ENCODE measurements at places on chromosomes 1 and 21. TPM values are rescaled to one million over a fixed set of nuclear protein-coding genes. Genes with fewer than 3 reads are reported as not detected.

- no peak overlapping the region for H3K27ac ChIP-seq
- H3K36me3 ChIP-seq: peaks cover 5% of the 10 kb centered on the region
- no peak overlapping the region for H3K4me3 ChIP-seq
- H3K4me1 ChIP-seq: peaks cover 18% of the 10 kb centered on the region
- DNase-seq: no peak
Measured at GRCh38 chr21:25494804-25495203, 112.5 kb downstream of the MRPL39 start.

DNA sequence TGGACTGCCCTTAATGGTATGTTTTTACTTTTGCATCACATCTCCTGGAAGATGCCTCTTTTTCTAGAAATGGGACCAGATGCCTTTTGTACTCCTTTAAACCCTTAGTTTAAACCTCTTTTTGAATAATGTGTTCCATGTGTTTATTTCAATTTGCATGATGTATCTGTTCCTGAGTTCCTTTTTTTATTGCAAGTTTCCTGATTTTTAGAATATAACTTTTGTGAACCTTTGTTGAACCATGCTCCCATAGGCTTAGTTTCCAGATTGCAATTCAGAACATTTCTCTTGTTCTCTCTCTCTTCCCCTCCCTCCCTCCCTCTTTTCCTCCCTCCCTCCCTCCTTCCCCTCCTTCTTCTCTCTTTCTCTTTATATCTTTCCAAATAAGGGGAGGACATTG is 81.9 kb downstream of the RGL1 start:
- no peak overlapping the region for H3K27ac ChIP-seq
- no peak for DNase-seq
- no peak overlapping the region for H3K4me3 ChIP-seq

DNA sequence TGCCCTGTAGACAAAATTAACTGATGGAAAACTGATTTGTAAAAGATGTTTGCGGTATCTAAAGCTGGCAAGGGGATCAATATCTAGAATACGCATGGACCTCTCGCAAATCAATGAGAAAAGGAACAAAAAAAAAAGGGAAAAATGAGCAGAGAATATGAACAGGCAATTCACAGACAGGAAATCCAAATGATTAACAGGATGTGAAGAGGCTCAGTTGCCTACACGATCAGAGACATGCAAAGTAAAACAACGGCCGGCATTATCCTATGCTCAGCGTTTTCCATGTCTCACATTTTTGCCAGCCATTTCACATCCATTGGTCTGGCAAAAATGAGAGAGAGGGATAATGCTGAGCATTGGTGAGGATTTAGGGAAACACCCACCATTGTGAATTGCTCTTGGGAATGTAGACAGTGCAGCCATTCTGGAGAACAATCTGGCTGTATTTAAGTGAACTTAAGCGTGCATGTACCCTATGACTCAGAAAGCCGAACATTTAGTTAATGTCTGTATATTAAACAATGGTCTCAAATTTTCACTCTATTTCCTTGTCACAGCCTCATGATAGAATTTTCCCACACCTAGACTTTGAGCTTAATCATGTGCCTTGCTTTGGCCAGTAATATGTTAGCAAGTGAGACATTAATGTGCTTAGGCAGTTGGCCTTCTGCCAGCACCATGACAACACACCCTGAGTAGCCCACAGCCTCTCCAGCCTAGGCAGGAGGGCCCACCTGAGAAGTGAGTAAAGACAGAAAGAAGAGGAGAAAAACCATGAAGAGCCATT is 61.0 kb upstream of the NBPF3 start:
- no peak overlapping the region for H3K4me3 ChIP-seq
- DNase-seq: no peak
- no peaks in the 10 kb centered on the region for H3K36me3 ChIP-seq
- peaks cover 12% of the 10 kb centered on the region for H3K27me3 ChIP-seq
- H3K4me1 ChIP-seq: peaks cover 6% of the 10 kb centered on the region

DNA sequence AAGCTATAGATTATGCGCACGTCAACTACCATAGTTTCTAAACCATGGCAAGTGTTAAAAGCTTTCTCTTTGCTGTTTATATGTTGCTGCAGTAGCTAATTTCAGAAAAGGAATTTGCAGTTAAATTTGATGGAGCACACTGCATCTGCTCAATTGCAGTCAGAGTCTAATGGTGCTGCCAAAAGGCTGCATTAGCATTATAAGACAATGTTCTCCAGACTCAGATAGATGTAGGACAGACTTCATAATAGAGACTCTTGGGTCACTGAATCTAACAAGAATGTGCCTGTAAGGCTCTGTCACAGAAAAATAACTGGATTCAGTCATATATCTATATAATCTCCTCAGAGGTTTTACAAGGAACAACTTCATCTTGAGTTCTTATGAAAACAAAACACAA is 198.3 kb downstream of the OLFM3 start:
- H3K4me3 ChIP-seq: no peak overlapping the region
- no peak overlapping the region for H3K27ac ChIP-seq
- no peaks in the 10 kb centered on the region for H3K36me3 ChIP-seq

DNA sequence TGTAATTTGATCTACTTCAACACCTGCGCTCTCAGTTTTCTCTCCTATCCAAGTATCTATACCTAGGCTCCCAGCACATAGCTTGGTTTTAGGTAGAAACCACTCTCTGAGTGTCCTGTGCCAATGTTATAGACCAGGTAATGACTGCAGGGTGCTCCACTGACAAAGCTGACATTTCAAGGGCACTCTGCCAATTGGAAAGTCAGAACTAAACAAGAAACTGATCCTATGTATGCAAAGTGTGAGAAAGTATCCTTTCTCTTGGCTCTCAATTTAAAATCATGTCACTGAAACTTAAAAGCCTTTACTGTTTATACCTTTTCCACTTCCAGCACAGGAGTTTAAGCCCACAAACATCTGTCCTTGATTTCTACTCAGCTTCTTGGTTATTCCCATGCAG is 45.0 kb upstream of the AIM2 start:
- peaks cover 32% of the 10 kb centered on the region for H3K27me3 ChIP-seq
- DNase-seq: no peak
- H3K36me3 ChIP-seq: no peaks in the 10 kb centered on the region
- no peak overlapping the region for H3K27ac ChIP-seq

GRCh38 chr1:185601189-185601588 is 133.0 kb upstream of the HMCN1 start:
- no peak for DNase-seq
- H3K4me1 ChIP-seq: peaks cover under 1% of the 10 kb centered on the region
- no peaks in the 10 kb centered on the region for H3K27me3 ChIP-seq
- H3K4me3 ChIP-seq: no peak overlapping the region
- H3K36me3 ChIP-seq: no peaks in the 10 kb centered on the region

DNA sequence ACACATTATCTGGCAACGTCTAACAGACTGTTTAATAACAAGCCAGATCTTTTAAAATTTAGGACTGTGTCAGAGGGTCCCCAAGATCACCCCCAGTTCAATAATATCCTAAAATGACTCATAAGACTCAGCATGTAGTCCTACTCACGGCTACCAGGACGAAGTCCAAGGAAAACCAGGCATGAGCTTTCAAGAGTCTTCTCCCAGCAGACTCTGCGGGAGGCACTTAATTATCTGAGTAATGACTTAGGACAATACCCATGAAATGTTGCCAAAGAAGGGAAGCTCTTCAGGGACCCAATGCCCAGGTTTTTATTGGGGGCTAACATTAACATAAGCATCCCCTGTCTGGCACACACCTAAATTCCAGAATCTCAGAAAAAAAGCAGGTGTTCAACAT is 7.0 kb downstream of the HFM1 start:
- H3K4me1 ChIP-seq: no peaks in the 10 kb centered on the region
- H3K4me3 ChIP-seq: no peak overlapping the region
- H3K27me3 ChIP-seq: peaks cover 32% of the 10 kb centered on the region
- no peak for DNase-seq
- H3K27ac ChIP-seq: no peak overlapping the region

- H3K4me1 ChIP-seq: peaks cover 11% of the 10 kb centered on the region
- no peak overlapping the region for H3K4me3 ChIP-seq
- peaks cover under 1% of the 10 kb centered on the region for H3K36me3 ChIP-seq
- H3K27me3 ChIP-seq: peaks cover 2% of the 10 kb centered on the region
- no peak for DNase-seq
- no peak overlapping the region for H3K27ac ChIP-seq
Measured at GRCh38 chr1:39021426-39021825, 4.7 kb upstream of the NDUFS5 start.

DNA sequence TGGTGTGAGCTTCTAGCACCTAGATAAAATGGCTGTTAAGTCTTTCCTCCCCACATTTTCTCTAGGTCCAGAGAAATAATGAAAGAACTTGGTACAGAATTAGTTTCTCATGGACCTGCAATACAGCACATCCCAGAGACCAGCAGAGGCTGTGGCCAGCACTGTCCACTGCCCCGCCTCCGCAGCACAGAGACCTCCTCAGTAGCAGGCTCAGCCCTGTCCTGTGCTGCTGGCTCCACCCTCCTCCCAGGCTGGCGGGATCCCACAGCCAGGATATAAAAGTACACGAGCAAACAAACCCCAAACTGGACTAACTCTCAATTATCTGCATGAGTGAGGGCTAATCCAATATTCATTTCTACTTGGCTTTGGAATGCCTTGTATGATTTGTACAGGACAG is 401.5 kb downstream of the RPS6KC1 start:
- no peak overlapping the region for H3K4me3 ChIP-seq
- H3K4me1 ChIP-seq: no peaks in the 10 kb centered on the region
- no peaks in the 10 kb centered on the region for H3K36me3 ChIP-seq

DNA sequence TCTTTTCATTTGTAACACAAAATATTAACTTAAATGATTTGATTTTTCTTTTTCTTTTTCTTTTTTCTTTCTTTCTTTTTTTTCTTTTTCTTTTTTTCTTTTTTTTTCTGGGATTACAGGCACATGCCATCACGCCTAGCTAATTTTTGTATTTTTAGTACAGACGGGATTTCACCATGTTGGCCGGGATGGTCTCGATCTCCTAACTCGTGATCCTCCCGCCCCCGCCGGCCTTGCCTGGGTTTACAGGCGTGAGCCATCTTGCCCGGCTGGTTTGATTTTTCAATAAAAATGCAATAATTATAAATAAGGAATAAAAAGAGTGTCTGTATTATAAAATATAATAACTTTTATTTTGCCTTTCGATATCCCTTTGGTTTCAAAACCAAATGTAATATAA is 146.7 kb upstream of the RGS18 start:
- no peak for DNase-seq
- H3K27ac ChIP-seq: no peak overlapping the region
- H3K27me3 ChIP-seq: no peaks in the 10 kb centered on the region
- H3K4me3 ChIP-seq: no peak overlapping the region

- DNase-seq: no peak
- H3K4me1 ChIP-seq: no peaks in the 10 kb centered on the region
- H3K27me3 ChIP-seq: no peaks in the 10 kb centered on the region
- no peak overlapping the region for H3K27ac ChIP-seq
- no peaks in the 10 kb centered on the region for H3K36me3 ChIP-seq
Measured at GRCh38 chr1:2481885-2482284, 5.8 kb downstream of the PLCH2 start.

- H3K36me3 ChIP-seq: peaks cover 24% of the 10 kb centered on the region
- no peak overlapping the region for H3K4me3 ChIP-seq
- no peaks in the 10 kb centered on the region for H3K4me1 ChIP-seq
- H3K27me3 ChIP-seq: no peaks in the 10 kb centered on the region
Measured at GRCh38 chr1:174352117-174352516, 95.6 kb upstream of the GPR52 start.

GRCh38 chr1:204520834-204521709 is 4.9 kb downstream of the MDM4 start:
- DNase-seq: peak; percentile 71
- peak overlapping the region; percentile 14 for H3K4me3 ChIP-seq
- peaks cover 56% of the 10 kb centered on the region for H3K36me3 ChIP-seq
- peaks cover 57% of the 10 kb centered on the region for H3K4me1 ChIP-seq

DNA sequence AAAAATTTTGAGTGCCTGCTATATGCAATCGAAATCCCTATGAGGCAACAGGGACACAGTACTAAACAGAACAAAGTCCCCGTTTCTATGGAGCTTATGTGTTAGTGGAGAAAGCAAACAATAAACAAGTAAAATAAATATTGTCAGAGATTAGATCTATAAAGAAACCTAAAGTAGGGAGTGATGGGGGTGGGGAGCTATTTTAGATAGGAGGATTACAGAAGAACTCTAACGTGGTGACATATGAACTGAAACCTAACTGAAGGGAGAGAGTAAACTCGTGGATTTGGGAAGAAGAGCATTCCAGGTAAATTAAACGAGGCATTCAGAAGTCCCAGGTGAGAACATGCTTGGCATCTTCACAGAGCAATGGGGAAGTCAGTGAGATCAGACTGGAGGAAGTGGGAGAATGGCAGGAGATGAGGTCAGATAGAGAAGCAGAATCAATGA is 154.5 kb downstream of the DENND1B start:
- no peaks in the 10 kb centered on the region for H3K27me3 ChIP-seq
- no peak for DNase-seq
- peaks cover 12% of the 10 kb centered on the region for H3K36me3 ChIP-seq
- H3K27ac ChIP-seq: no peak overlapping the region
- H3K4me1 ChIP-seq: no peaks in the 10 kb centered on the region

GRCh38 chr1:113057006-113057405 is 16.0 kb upstream of the LRIG2 start:
- no peak for DNase-seq
- H3K27me3 ChIP-seq: no peaks in the 10 kb centered on the region
- peaks cover 18% of the 10 kb centered on the region for H3K4me1 ChIP-seq
- H3K4me3 ChIP-seq: no peak overlapping the region

- H3K36me3 ChIP-seq: peaks cover 13% of the 10 kb centered on the region
- H3K4me3 ChIP-seq: peak overlapping the region; percentile 9
- no peaks in the 10 kb centered on the region for H3K27me3 ChIP-seq
- H3K27ac ChIP-seq: peak overlapping the region; percentile 85
- H3K4me1 ChIP-seq: peaks cover 33% of the 10 kb centered on the region
Measured at GRCh38 chr21:31446226-31446855, 102.3 kb upstream of the TIAM1 start.

- no peak overlapping the region for H3K27ac ChIP-seq
- H3K27me3 ChIP-seq: no peaks in the 10 kb centered on the region
- no peaks in the 10 kb centered on the region for H3K36me3 ChIP-seq
- no peak overlapping the region for H3K4me3 ChIP-seq
Measured at GRCh38 chr21:38032082-38032801, 116.0 kb upstream of the KCNJ6 start.

DNA sequence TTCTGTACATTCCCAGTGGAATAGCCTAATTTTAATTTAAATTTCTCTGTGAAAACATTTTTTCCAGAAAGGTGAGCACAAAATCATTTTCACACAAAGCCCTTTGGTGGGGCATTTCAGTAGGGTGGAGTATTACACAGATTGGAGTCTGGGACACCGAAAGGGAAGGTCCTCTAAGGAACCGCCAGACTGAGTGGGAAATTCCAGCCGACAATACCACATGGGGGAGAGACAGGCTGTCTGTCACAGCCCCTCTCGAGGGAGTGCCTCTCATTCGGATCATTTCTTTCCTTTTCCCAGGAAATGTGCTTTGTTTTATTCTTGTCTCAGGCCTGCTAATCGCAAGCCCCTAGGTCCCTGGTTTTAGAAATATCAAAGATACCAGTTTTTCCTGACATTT is 150.6 kb upstream of the HOOK1 start:
- no peak overlapping the region for H3K4me3 ChIP-seq
- no peaks in the 10 kb centered on the region for H3K36me3 ChIP-seq
- no peak overlapping the region for H3K27ac ChIP-seq

Gene F5
- 11.0 TPM for total RNA-seq

Gene CYP2J2
- total RNA-seq: 2.8 TPM

Gene MNDA
- total RNA-seq: not detected

Gene STIL
- 40.4 TPM for total RNA-seq

Gene FCER1A
- not detected for total RNA-seq

Gene CCDC30
- 1.6 TPM for total RNA-seq

Gene BMP8A
- total RNA-seq: not detected

Gene KRTAP19-3
- not detected for total RNA-seq

Gene NLRP3
- total RNA-seq: 0.25 TPM

Gene DMBX1
- total RNA-seq: 0.30 TPM

Gene RGS4
- not detected for total RNA-seq

Gene SPOCD1
- 0.08 TPM for total RNA-seq

Gene DCST1
- not detected for total RNA-seq

Gene ERVH48-1
- not detected for total RNA-seq

Gene A3GALT2
- total RNA-seq: not detected
